Stimulated activated CD8-positive, alpha-beta memory T cell treated with anti-CD3 and anti-CD28 coated beads, Interleukin-4, amount 100 ng/mL, for 4 hours (primary cell): ENCODE measurements at places on chromosomes 6 and 20.

- no peak for DNase-seq
Measured at GRCh38 chr6:169292338-169293124, 38.9 kb upstream of the THBS2 start.

GRCh38 chr6:152642578-152643375 lies 5.6 kb upstream of the SYNE1 start:
- no peak for DNase-seq

GRCh38 chr6:169189686-169190085 lies 64.0 kb downstream of the THBS2 start:
- no peak for DNase-seq

- no peak for DNase-seq
Measured at GRCh38 chr20:12965212-12965869, 43.4 kb upstream of the SPTLC3 start.

- no peak for DNase-seq
Measured at GRCh38 chr6:77089776-77090175, 373.5 kb downstream of the HTR1B start.

DNA sequence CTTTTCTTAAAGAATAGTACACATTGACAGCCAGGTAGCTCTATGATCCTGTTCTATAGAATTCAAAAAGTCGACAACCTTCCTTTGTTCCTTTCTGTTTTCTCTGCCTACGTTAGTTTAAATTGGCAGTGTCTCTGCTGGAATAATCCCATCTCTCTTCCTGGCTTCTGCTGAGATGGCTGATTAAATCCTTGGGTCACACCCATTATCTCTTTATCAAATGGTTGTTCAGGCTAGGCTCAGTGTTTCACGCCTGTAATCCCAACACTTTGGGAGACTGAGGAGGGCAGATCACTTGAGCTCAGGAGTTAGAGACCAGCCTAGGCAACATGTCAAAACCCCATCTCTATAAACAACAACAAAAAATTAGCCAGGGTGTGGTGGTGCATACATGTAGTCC lies 44.4 kb downstream of the HFE start:
- no peak for DNase-seq

- DNase-seq: peak; percentile 51
Measured at GRCh38 chr20:51500311-51500710, 42.2 kb downstream of the NFATC2 start.

- no peak for DNase-seq
Measured at GRCh38 chr6:125943528-125944433, 12.8 kb upstream of the HINT3 start.

- DNase-seq: no peak
Measured at GRCh38 chr6:131161987-131162386, 26.7 kb downstream of the AKAP7 start.

DNA sequence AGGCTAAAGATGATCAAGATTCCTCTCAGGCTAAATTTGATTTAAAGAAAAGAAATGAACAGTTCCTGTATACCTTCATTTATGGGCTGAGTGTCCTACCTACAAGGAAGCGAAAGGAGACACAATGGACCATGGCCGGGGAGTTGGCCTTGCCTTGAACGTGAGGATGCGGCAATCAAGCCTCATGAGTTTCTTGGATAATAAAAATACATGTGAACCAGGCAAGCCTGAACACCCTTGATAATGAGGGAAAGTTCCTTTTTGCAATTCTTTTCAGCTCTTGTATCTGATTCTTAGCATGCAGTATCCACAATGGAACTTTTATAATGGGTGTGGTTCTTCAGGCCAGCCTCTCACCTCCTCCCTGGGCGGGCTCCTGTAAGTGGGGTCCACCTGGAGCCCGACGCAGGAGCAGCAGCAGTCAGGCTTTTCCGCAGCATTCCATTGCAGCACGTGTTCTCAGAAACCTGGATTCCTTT lies 83.8 kb downstream of the RNASET2 start:
- no peak for DNase-seq

GRCh38 chr6:11785774-11786579 lies 7.4 kb upstream of the ADTRP start:
- no peak for DNase-seq

- no peak for DNase-seq
Measured at GRCh38 chr6:137975188-137975940, 108.3 kb downstream of the TNFAIP3 start.
